ENCODE measurements at places on chromosomes 12 and 14.

- DNase-seq: no peak
These were observed 9.7 kb downstream of the GLTP start for GRCh38 chr12:109870648-109871047.

DNA sequence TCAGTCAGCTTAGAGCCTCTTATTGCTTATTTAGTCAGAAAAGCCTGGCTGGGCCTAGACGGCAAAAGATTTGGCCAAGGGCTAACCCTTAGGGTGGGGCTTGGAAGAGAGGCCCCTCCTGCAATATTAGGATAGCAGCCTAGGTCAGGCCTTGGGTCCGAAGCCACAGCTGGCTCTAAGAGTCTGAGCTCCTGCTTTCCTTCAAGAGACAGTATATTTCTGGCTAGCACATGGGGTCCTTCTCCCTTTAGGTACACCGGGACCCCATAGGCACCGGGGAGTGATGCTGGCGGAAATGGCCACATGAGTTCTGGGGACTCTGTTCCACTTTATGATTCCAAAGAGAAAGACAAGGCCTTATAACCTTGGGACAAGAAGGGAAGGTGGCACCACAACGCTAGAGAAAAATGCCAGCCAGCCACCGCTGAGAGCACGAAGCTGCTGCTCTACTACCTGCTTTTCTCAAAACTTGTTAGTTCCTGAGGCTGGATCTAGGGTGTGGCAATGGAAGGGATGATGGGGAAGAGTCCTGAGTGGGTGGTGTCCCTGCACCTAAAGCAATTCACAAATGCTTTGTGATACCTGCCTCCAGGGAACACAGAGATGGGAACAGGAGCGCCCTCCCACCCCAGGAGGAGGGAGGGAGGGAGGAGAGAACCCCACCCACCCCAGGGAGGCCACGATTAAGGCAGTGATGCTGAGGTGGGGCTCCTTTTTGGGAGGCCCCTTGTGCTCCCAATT is 3.1 kb upstream of the AVIL start:
- DNase-seq: no peak

DNA sequence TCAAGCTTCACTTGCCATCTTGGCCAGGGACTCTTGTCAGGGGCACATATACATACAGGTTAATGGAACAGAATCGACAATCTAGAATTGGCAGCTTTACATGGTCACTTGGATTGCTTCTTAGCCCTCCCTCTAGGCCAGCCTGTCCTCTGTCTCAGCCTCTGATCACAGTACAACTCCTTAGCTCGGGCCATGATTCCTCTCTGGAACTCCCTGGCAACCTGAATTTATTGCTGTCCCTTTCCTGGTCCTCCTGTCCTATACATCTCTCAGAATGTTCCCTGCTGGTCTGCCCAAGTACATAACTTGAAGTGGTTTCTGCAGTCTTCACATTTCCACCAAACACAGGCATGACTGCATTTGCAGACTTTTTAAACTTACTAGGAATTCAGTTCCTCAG is 79.9 kb upstream of the CCDC175 start:
- DNase-seq: no peak

DNA sequence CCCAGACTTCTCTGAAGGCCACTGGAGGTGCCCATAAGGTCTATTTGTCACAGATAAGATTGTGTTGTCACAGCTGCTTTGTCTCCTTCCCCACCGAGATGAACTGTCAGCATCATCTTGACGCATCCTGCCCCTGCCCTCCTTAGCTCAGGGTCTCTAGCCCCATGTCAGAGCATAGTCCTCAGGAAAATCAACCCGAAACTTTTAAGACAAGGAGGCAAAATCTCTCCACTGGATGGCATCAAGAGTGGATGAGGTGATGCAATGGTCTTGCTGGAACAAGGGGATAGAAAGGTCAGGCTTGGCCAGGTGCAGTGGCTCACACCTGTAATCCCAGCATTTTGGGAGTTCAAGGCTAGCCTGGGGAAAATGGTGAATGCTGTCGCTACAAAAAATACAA is 8.2 kb downstream of the KRT79 start:
- no peak for DNase-seq

DNA sequence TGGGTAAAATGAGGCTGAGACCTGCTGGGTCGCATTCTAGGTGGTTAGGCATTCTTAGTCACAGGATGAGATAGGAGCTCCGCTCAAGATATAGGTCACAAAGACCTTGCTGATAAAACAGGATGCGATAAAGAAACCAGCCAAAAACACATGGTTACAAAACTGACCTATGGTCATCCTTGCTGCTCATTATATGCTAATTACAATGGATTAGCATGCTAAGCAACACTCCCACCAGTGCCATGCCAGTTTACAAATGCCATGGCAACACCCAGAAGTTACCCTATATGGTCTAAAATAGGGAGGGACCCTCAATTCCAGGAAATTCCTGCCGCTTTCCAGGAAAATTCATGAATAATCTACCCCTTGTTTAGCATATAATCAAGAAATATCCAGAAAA is 132.4 kb downstream of the BRMS1L start:
- DNase-seq: no peak

DNA sequence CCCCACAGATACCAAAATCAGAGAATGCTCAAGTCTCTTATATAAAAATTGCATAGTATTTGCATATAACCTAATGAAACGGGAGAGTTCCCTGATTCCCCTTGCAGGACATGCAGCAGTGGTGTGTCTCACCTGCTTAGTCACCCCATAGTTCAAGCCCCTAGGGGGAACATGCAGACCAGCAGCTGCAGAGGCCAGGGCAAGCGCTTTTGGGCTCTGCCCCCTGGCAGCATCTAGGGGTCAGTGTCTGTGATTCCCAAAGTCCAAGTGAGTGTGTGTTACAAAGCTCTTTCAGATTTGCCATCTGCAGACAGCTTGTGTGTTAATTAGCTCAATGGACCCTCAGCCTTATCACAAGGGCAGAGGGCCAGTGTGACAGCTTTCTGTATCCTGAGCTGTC is 110.1 kb downstream of the DNAI7 start:
- DNase-seq: no peak

GRCh38 chr12:47848853-47849252 is 29.1 kb upstream of the HDAC7 start:
- peak; percentile 60 for DNase-seq

DNA sequence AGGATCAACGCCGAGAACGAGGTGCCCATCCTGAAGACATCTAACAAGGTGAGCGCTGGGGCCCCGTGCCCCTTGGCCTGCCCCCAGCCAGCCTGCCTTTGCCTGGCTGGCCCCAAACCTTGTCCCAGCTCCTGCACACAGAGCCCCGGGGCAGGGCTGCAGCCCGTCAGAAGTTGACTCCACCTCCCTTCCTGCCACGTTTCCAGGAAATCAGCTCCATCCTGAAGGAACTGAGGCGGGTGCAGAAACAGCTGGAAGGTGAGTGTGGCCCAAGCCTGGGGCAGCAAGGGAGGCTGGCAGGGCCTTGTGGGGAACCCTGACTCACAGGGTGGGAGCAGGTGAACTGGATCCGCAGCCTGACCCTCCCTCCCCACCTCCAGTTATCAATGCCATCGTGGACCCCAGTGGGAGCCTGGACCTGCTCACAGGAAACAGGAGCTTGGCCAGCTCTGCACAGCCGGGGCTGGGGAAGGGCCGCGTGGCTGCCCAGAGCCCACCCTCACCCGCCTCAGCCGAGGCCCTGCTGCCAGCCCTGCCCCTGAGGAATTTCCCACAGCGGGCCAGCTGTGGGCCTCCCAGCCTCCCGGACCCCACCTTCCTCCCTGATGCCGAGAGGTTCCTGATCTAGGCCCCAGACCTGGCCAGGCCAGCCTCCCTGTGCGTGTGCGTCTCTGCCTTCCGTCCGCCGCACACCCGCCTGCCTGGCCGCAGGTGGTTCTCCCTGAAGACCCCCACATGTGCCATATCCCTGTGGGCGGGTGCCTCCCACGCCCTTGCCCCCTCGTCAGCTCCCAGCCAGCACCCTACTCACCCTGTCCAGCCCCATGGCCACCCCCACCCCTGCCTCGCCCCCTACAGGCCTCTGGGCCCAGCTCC is 29.5 kb downstream of the CEP170B start:
- peak; percentile 21 for DNase-seq

GRCh38 chr14:24403294-24403998 is 4.6 kb downstream of the NYNRIN start:
- DNase-seq: peak; percentile 22

DNA sequence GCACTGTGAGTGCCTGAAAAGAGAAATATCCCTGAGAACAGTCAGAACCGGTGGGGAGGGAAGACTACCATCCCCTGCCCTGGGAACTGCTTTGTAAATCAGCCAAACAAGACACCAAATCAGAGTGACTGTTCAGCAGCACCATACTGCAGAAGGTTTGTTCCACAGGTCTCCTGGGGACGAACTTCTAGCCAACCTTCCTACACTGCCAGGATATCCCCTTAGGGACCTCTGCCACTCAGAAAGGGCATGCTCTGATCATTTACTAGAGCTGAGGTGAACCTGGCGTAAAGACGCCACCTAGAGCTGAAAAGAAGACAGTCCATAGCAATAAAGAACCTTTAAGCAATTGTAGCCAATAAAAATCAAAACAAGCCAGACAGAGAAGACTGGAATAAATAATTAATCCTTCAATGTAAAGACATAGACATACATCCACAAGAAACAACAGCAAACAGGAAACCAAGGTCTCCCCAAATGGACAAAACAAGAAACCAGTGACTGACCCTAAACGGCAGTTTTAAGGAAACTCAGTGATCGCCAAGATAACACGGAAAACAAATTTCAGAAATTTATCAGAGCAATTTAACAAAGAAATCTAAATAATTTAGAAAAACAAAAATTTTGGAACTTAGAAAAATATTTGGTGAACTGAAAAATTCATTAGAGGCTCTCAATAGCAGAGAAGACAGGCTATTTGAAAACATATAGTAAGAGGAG is 228.1 kb upstream of the AMIGO2 start:
- DNase-seq: peak; percentile 33

GRCh38 chr12:77402716-77403115 is 337.3 kb upstream of the E2F7 start:
- DNase-seq: peak; percentile 3

GRCh38 chr12:40947797-40948196 is 240.3 kb upstream of the PDZRN4 start:
- no peak for DNase-seq

DNA sequence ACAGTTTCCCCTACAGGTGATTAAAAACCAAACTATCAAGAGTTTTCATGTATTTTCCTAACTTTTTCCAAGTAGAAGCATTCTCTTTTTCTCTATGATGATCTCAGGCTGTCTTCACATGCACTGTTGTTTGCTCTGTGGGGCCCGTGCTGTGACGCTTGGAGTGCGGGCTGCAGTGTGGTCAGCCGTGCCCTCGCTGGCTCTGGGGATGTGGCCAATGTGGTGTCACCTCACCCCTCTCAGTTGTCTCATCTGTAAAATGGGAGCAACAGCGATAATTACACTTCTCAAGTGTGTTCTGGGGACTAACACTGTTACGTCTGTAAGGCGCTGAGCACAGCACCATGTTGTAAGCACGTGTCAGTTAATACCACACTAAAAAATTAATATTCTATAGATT is 28.6 kb downstream of the DDX51 start:
- no peak for DNase-seq

- DNase-seq: no peak
These were observed 180.2 kb downstream of the FOXN3 start for GRCh38 chr14:89236851-89237250.

- no peak for DNase-seq
These were observed 108.4 kb upstream of the EGLN3 start for GRCh38 chr14:34059037-34059924.

- DNase-seq: no peak
These were observed 123.2 kb downstream of the FGD4 start for GRCh38 chr12:32522331-32523221.

- DNase-seq: no peak
These were observed 57.9 kb downstream of the PPP2R5C start for GRCh38 chr14:101819251-101819990.

- DNase-seq: no peak
These were observed 247.9 kb upstream of the ARHGAP5 start for GRCh38 chr14:31828946-31829868.

DNA sequence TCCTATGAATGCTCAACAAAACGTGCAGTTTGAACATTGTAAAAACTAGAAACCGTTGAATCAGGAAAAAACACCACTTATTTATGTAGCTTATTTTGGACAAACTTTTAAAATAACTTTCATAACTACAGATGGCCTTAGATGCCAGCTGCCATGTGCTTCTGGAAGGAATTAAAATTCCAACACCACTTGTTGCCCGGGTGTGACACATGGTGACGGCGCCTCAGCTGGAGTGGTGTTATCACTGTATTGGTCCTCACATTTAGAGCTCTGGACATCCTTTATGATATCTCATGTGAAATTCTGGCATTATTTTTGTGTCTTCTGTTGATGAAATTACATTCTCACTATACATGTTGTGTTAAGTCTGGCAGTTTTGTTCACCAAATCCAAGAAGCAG is 211.0 kb downstream of the IPO8 start:
- DNase-seq: no peak

DNA sequence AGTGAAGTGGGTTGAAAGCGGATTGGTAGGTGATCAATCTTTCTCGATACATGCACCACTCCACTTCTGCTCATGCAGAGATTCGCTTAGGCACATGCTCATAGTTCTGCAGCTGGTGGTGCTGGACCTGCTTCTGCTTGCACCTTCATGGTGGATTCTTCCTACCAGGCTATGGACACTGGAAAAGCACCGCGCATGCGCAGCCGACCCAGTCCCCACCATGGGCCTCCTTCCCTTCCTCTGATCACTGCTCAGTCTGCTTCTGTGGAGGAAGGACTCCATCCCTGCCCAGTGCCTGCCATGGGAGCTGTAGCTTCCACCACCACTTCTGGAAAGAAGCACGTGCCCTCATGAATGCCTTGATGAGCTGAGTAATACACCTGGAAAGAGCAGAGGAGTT is 61.8 kb upstream of the PTPRQ start:
- DNase-seq: no peak

DNA sequence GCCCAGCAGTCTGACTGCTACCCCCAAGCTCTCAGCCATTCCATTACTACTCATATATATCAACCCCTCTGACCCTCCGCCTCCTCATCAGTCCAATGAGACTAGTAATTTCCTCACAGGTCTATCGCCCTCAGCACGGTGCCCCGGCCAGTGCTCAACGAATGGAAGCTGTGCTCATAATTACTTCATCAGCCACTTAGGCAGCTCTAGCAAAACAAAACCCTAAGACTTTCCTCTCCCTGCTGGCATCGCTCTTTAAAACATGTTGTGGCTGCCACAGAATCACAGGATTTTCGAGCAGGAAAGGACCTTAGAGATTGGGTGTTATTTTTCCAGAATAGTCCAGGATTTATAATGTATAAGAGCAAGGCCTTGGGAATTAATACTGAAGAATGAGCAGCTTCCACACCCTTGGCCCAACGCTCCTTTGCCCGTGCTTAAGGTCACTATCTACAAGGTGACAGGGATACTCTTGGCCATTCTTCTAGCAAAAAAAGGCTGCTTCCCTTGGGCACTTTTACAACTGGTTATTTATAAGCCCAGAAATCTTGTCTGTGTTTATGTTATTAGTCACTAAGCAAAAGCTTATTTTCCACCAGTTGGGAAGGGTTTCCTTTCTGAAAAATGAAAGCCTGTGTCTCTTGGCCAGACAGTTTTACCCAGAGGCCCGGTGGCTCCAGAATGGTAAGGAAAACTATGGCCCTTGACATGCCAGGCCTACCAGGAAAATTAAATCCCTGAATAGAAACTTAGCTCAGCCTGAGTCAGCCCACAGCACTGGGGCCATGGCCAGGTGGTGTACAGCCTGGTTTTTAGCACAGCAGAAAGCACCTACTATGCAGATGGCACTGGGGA is 47.9 kb downstream of the NUAK1 start:
- peak; percentile 60 for DNase-seq

- no peak for DNase-seq
These were observed 373.5 kb upstream of the CLEC14A start for GRCh38 chr14:38629412-38629811.

- no peak for DNase-seq
These were observed 68.7 kb upstream of the PTPRR start for GRCh38 chr12:70989232-70989631.

- no peak for DNase-seq
These were observed 64.9 kb upstream of the LMNTD1 start for GRCh38 chr12:25617991-25618390.

All from kidney capillary endothelial cell (primary cell).